NCI-H460 (cell line): ENCODE measurements at places on chromosomes 3 and 15. TPM values are rescaled to one million over a fixed set of nuclear protein-coding genes. Genes with fewer than 3 reads are reported as not detected.

The ACOX2 gene
- 9.3 and 11.5 TPM in 2 replicates for total RNA-seq

The FGD5 gene
- 0.17 TPM in 1 of 2 replicates, not detected in the other for total RNA-seq

The FOXB1 gene
- total RNA-seq: 0.05 and 0.09 TPM in 2 replicates

DNA sequence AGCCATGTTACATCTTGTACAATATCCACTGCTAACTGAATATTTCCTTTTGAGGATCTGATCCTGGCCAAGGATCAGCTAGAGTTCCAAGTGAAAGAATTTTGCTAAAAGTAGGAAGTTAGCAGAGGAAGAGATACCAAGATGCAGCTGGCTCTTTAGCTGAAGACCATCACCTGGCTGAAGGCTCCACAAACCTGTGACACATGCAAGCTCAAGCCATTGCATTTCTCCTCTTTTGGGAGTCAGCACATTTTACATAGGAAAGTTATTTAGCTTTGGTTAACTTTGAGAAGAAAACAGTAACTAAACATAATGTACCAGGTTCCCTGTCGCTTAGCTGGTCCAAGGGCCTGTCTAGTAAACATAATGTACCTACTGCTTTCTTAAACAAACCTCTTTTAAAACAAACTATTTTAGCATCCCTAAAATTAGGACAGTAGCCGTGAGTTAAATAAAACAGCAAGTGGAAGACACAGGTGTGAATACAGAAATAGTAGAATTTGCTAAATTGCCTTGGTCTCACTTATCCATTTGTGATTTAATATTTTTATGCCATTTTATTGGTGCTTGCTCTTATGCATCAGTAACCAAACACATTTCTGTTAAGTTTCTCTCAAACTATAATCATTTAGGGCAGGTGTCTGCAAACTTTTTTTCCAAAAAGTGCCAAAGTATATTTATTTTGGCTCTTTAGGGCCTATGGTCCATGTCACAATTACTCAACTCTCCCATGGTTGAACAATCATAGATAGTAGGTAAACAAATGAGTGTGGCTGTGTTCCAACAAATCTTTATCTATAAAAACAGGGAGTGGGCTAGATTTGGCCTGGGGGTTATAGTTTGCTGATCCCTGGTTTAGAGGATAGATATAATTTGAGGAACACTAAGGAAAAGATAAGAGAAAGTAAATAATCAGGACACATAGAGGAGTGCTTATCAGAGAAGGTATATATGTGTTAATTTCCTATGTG, 11.2 kb downstream of the GCSAM start:
- no peak for DNase-seq

The GOLGA8M gene
- not detected in 2 replicates for total RNA-seq
